Caco-2 (cell line): ENCODE measurements at places on chromosomes 3 and 15. TPM values are rescaled to one million over a fixed set of nuclear protein-coding genes. Genes with fewer than 3 reads are reported as not detected.

DNA sequence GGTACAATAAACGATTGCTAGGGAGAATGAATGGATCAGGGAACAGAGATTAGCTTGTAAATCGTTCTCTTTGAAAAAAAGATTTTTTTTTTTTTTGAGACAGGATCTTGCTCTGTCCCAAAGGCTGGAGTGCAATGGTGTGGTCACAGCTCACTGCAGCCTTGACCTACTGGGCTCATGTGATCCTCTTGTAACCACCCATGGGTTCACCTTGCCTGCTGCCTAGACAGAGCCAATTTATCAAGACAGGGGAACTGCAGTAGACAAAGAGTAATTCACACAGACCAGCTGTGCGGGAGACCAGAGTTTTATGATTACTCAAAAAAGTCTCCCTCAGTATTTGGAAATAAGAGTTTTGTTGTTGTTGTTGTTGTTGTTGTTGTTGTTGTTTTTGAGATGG lies 39.6 kb downstream of the METTL6 start:
- H3K4me1 ChIP-seq: peaks cover 7% of the 10 kb centered on the region
- no peaks in the 10 kb centered on the region for H3K27me3 ChIP-seq
- no peak overlapping the region for H3K4me3 ChIP-seq

- peak; percentile 19 for DNase-seq
- H3K36me3 ChIP-seq: peaks cover 12% of the 10 kb centered on the region
- H3K4me1 ChIP-seq: peaks cover 16% of the 10 kb centered on the region; the same call in 1 of the 2 replicates
- peak overlapping the region; percentile 54 for H3K27ac ChIP-seq
Measured at GRCh38 chr3:46926447-46926846, 48.9 kb downstream of the PTH1R start.

DNA sequence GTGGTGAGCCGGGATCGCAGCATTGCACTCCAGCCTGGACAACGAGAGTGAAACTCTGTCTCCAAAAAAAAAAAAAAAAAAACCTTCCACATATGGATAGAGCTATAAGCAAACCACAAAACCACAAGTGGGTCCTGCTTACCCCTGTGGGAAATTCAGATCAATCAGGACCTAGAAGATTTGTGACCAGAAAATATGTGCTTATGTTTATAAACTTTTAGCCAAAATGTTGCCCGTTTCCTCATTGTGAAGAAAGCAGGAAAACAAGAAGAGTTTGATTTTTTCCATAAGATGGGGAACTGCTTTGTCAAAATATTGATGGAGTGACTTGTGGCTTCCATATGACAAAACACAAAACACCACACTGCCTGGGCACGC lies 3.4 kb upstream of the SLC25A38 start:
- H3K27me3 ChIP-seq: no peaks in the 10 kb centered on the region
- DNase-seq: no peak
- H3K4me1 ChIP-seq: peaks cover 15% of the 10 kb centered on the region
- H3K27ac ChIP-seq: no peak overlapping the region
- H3K36me3 ChIP-seq: no peaks in the 10 kb centered on the region

DNA sequence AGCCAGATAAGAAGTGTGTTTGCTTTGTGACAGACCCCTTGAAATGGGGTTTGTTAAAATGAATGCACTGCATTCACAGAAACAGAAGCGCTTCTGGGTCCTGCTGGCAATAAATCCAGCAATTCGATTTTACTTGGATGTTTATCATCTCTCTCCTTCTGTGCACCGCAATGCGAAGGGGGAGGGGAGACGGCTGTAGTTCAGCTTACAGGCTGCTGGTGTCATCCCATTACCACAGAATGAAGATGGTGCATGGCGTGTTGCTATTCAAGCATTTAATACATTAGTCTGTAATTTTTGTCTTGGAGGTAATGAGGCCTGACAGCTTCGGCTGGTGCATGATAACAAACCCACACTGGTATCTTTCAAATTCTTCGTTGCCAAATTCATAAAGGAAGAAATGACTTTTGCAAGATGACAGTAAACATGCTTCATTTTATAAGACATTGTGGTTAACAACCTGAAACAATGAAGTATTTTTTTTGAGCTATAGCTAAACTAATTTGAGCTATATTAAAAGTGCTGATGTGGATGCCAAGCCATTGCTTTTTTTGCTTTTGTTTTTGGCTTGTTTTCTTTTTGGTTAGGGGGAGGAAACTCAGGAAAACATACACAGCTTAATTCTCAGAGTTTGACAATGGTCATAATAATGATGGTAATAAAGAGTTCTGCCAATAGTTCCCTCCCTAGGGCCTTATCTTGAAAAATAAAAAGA lies 418.3 kb downstream of the OTOL1 start:
- H3K36me3 ChIP-seq: no peaks in the 10 kb centered on the region
- H3K27ac ChIP-seq: no peak overlapping the region
- peak; percentile 46 for DNase-seq
- H3K4me1 ChIP-seq: no peaks in the 10 kb centered on the region
- H3K4me3 ChIP-seq: no peak overlapping the region

KCNH8 gene
- total RNA-seq: 0.07 and 0.09 TPM in 2 replicates

GRCh38 chr15:90637693-90638092 lies 79.5 kb upstream of the BLM start:
- H3K27me3 ChIP-seq: no peaks in the 10 kb centered on the region
- DNase-seq: no peak
- H3K36me3 ChIP-seq: no peaks in the 10 kb centered on the region; the same call in 1 of the 2 replicates
- H3K27ac ChIP-seq: no peak overlapping the region

CILP gene
- not detected in 2 replicates for total RNA-seq

DNA sequence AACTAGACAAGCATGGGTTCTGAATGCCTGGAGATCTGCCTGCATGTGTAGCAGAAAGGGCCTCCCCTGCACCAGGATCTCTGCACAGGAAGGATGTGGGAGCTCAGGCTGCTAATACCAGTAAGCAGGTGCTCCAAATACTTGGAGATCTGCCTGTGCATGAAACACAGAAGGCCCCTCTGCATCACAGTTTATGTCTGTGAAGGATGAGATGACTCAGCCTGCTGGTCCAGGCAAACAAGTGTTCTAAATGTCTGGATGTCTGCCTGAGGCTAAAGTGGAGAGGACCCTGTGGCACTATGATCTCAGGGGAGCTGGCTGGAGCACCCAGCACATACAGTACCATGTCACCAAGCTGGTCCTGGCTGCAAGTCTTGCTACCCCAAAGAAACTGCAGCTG lies 678.8 kb downstream of the MCTP2 start:
- DNase-seq: no peak
- no peaks in the 10 kb centered on the region for H3K27me3 ChIP-seq
- peaks cover 3% of the 10 kb centered on the region; the same call in 1 of the 2 replicates for H3K4me1 ChIP-seq
- H3K36me3 ChIP-seq: no peaks in the 10 kb centered on the region
- no peak overlapping the region for H3K4me3 ChIP-seq

DNA sequence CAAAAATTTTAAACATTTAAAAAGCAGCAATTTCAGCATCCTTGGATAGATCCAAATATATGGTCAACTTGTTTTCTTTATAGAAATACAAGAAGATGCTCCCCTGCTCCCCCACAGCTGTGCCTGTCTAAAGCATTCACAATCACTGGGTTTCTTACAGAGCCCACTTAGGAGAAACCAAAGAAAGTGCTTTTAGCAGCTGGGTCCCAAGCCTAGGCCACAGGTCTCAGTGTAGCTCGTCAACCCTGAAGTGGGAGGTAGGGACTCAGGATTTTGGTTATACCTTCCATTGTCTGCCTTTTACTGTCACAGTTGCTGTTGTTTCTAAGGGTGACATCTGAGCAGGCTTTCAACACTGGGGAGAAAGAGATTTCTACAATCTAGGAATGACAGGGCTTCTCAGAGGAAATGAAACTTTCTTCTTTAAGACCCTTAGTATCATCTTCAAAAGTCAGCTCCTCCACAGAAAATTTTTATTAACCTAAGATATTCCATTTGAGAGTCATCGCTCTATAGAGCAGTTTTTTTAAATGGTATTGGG lies 199.3 kb upstream of the CMC1 start:
- no peaks in the 10 kb centered on the region for H3K27me3 ChIP-seq
- no peak for DNase-seq
- H3K27ac ChIP-seq: no peak overlapping the region
- H3K4me3 ChIP-seq: no peak overlapping the region

GRCh38 chr15:97708252-97708651 lies 252.3 kb upstream of the ARRDC4 start:
- no peaks in the 10 kb centered on the region for H3K27me3 ChIP-seq

DNA sequence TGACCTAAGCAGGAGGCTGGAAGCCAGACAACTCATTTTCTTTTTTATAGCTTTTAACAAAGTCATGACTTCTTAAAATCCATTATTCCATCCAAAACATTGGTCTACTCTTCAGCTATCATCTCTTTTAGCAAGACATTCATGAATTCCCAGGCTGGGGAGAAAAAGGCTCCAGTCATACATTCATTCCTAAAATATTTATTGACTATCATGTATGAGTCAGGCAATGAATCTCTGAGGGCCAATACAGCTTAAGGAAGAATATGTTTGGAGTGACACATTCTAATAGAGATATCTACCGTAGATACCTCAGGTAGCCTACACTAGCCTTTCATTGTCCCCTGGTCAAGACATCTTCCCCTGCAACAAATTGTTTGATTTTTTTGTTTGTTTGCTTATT lies 196.4 kb upstream of the NANOGP8 start:
- no peak for DNase-seq

- H3K36me3 ChIP-seq: no peaks in the 10 kb centered on the region
- H3K4me1 ChIP-seq: no peaks in the 10 kb centered on the region
- H3K27ac ChIP-seq: no peak overlapping the region
- no peaks in the 10 kb centered on the region for H3K27me3 ChIP-seq
- no peak for DNase-seq
Measured at GRCh38 chr3:102761766-102762165, 327.0 kb downstream of the ZPLD1 start.

GRCh38 chr3:43038010-43038409 lies 58.9 kb downstream of the GASK1A start:
- no peaks in the 10 kb centered on the region for H3K4me1 ChIP-seq
- no peak for DNase-seq
- H3K36me3 ChIP-seq: no peaks in the 10 kb centered on the region
- H3K4me3 ChIP-seq: no peak overlapping the region
- H3K27ac ChIP-seq: no peak overlapping the region

DNA sequence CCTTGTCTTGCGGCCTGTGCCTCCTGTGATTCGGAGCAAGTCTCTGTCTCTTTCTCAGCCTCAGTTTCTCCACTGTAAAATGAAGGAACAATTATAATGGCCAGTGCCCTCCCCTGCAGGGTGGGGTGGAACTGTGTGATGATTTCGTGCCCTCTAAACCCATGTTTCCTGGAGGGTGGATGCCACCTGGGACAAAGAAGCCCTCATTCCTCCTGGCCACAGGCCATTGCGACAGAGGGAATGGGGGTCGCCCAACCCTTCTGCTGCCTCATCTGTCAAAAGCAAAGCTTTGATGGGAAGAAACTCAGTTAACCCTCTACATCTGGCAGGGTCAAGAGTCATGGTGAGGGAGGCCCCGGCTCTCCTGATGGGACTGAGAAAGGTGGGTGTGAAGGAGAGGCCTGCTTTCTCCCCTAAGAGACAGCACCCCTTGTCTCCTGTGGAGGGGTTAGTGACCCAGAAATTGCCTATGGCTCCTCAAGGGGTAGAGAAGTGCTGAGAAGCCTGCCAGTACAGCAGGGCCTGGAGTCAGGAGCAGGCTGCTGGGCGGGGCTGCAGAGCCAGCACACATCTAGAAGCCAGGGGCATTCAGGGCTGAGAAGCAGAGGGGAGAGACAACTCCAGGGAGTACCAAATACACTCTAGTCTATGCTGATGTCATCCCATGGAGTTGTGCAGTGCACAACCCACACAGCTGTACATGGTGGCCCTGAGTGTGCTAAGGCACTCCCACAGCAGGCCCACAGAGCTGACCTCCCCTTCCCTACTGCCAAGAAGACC lies 61.0 kb downstream of the PLXNA1 start:
- no peaks in the 10 kb centered on the region for H3K4me1 ChIP-seq
- no peak overlapping the region for H3K4me3 ChIP-seq
- no peaks in the 10 kb centered on the region for H3K27me3 ChIP-seq

- no peaks in the 10 kb centered on the region; the same call in 1 of the 2 replicates for H3K27me3 ChIP-seq
- no peak for DNase-seq
- no peak overlapping the region for H3K27ac ChIP-seq
- H3K36me3 ChIP-seq: no peaks in the 10 kb centered on the region
Measured at GRCh38 chr3:140842984-140843649, 98.5 kb upstream of the SLC25A36 start.

ALDH1A3 gene
- 3.9 and 6.6 TPM in 2 replicates for total RNA-seq

DNA sequence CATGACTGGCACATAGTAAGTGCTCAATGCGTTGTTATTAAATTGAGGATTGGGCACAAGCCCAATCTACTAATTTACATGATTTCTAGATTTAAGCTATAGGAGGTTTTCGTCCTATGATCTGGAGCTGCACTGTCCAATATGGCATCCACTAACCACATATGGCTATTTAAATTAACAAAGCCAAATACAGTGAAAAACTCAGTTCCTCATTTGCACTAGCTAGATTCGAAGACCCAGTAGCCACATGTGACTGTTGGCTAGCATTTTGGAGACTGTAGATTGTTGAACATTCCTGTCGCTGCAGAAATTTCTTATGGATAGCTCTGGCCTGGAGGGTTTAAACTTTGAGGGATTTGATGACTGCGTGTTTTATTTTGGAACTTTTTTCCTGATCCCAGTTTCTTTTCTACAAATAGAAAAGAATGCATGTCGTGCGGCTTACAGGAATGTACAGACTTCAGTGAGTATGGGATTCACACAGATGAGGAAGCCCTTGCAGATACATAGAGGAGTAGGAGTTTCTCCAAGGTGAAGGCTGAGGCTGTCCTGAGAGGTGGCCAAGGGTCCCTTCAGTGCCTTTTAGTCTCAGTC lies 82.8 kb downstream of the SLCO3A1 start:
- peaks cover 6% of the 10 kb centered on the region; the same call in 1 of the 2 replicates for H3K4me1 ChIP-seq
- no peak overlapping the region for H3K4me3 ChIP-seq
- H3K27me3 ChIP-seq: no peaks in the 10 kb centered on the region
- H3K27ac ChIP-seq: no peak overlapping the region
- DNase-seq: no peak
- no peaks in the 10 kb centered on the region for H3K36me3 ChIP-seq

CHST13 gene
- total RNA-seq: 17.0 and 25.3 TPM in 2 replicates

DNA sequence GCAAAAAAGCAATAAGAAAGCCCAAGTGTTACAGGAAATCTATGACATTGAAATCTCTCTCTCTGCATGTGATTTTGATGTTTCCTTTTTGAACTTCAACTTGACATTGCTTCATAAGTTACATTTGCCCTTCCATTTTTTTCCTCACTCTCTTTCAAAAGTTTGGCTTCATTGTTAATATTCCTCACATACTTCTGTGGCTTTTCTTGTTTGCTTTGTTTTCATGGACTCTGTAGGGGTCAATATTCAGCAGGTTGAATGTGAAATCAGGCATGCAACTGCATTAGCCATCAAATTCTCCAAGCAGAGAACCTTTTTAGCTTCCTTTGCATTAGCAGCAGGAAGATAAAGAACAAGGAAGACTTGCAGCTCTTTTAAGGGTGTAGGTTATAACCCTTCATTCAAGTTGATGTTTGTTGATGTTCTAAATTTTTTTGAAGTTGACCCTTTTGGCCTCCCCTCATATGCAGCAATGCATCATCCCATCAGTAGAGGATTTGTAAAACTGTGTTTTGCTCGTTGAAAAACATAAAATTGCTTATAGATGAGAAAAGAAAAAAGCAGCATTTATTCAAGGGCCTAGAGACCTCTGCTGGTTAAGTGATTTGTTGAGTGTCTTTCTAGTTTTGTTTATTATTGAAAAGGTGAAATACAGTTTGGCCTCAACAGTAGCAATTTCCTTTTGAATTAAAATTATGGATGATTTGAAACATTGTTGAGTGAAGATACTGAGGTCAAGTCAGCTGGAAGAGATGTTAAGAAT lies 211.4 kb downstream of the IL5RA start:
- no peak for DNase-seq
- H3K4me1 ChIP-seq: peaks cover 44% of the 10 kb centered on the region
- H3K4me3 ChIP-seq: no peak overlapping the region
- no peaks in the 10 kb centered on the region for H3K36me3 ChIP-seq

C15orf61 gene
- total RNA-seq: 6.0 and 10.5 TPM in 2 replicates
